M059J (cell line): ENCODE measurements at places on chromosomes 7 and 10. TPM values are rescaled to one million over a fixed set of nuclear protein-coding genes. Genes with fewer than 3 reads are reported as not detected.

The TDRD1 gene
- not detected in 2 replicates for total RNA-seq

The CLDN3 gene
- not detected in 2 replicates for total RNA-seq

The NACAD gene
- total RNA-seq = 0.54 and 3.2 TPM in 2 replicates

The ATP6V0A4 gene
- 0.20 and 0.91 TPM in 2 replicates for total RNA-seq

The HTR7 gene
- 20.5 and 36.5 TPM in 2 replicates for total RNA-seq

The GNB2 gene
- 88.6 and 151 TPM in 2 replicates for total RNA-seq

The MMD2 gene
- not detected in 2 replicates for total RNA-seq

The FZD8 gene
- total RNA-seq = 3.6 and 5.1 TPM in 2 replicates

The UPK3B gene
- 0.05 TPM in 1 of 2 replicates, not detected in the other for total RNA-seq

The ZDHHC16 gene
- total RNA-seq = 63.3 and 67.8 TPM in 2 replicates

The TLL2 gene
- total RNA-seq = 0.02 TPM in 1 of 2 replicates, not detected in the other

The CFAP46 gene
- total RNA-seq = not detected in 2 replicates

The GIMAP1 gene
- total RNA-seq = 0.07 TPM in 1 of 2 replicates, not detected in the other

The NEURL1 gene
- 4.5 and 19.9 TPM in 2 replicates for total RNA-seq

The CAMK2B gene
- 0.49 TPM in 1 of 2 replicates, not detected in the other for total RNA-seq

The SPACDR gene
- 2.4 TPM in 1 of 2 replicates, not detected in the other for total RNA-seq

The NYAP1 gene
- 0.02 TPM in 1 of 2 replicates, not detected in the other for total RNA-seq

The TWIST1 gene
- total RNA-seq = 15.0 and 24.0 TPM in 2 replicates

The MEOX2 gene
- total RNA-seq = not detected in 2 replicates

The PIK3CG gene
- total RNA-seq = 0.12 TPM in 1 of 2 replicates, not detected in the other

The CREB3L2 gene
- total RNA-seq = 16.5 and 31.9 TPM in 2 replicates

The MCM10 gene
- 9.4 and 11.6 TPM in 2 replicates for total RNA-seq
